Spleen (tissue), 13 donors: ENCODE measurements at places on chromosomes 5 and 9. TPM values are rescaled to one million over a fixed set of nuclear protein-coding genes. Genes with fewer than 3 reads are reported as not detected.

BRD3OS gene
- total RNA-seq = 11.3 TPM

CCDC152 gene
- total RNA-seq = 3.4 TPM

- DNase-seq = no peak
- H3K27ac ChIP-seq = no peak overlapping the region
- no peak overlapping the region for H3K4me3 ChIP-seq
- no peaks in the 10 kb centered on the region for H3K4me1 ChIP-seq
- H3K27me3 ChIP-seq = peaks cover 76% of the 10 kb centered on the region
Measured at GRCh38 chr5:73422164-73422563, 26.4 kb downstream of the FOXD1 start.

ADAMTSL1 gene
- total RNA-seq = 2.0 TPM

DNA sequence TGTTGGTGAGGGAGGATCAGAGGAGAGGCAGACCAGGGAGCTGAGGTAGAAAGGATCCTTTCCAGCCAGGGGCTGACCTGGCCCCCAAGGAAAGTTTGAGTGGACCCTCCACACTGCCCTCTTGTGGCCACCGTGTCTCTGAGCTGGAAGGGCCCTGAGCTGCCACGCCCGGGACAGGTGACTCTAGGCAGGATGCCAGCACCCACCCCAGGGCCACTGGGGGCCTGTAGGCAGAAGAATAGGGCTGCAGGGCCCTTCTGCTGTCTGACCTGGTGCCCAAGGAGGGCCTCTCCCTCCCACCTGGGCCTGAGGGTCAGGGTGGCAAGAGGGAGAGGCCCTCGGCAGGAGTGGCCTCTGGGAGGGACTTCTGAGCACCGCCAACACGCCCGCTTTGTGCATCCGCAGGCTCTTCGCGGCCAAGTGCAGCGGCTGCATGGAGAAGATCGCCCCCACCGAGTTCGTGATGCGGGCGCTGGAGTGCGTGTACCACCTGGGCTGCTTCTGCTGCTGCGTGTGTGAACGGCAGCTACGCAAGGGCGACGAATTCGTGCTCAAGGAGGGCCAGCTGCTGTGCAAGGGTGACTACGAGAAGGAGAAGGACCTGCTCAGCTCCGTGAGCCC, 76.8 kb downstream of the LMX1B start:
- no peak overlapping the region for H3K27ac ChIP-seq
- no peaks in the 10 kb centered on the region for H3K4me1 ChIP-seq

BTNL3 gene
- total RNA-seq = 2.4 TPM

FRRS1L gene
- total RNA-seq = not detected

- peaks cover 29% of the 10 kb centered on the region for H3K4me1 ChIP-seq
- DNase-seq = no peak
- H3K4me3 ChIP-seq = no peak overlapping the region
- no peaks in the 10 kb centered on the region for H3K27me3 ChIP-seq
- H3K27ac ChIP-seq = no peak overlapping the region
Measured at GRCh38 chr9:35743452-35743851, 5.6 kb downstream of the GBA2 start.

GRCh38 chr9:131721076-131721475, 18.8 kb downstream of the RAPGEF1 start:
- no peaks in the 10 kb centered on the region for H3K27me3 ChIP-seq
- peaks cover 72% of the 10 kb centered on the region for H3K4me1 ChIP-seq
- no peaks in the 10 kb centered on the region for H3K36me3 ChIP-seq
- H3K4me3 ChIP-seq = no peak overlapping the region
- H3K27ac ChIP-seq = peak overlapping the region; percentile 60
